ENCODE measurements at places on chromosomes 7 and 10.
A peak's percentile ranks its signal among the peaks of the same experiment; 100 is the strongest.

DNA sequence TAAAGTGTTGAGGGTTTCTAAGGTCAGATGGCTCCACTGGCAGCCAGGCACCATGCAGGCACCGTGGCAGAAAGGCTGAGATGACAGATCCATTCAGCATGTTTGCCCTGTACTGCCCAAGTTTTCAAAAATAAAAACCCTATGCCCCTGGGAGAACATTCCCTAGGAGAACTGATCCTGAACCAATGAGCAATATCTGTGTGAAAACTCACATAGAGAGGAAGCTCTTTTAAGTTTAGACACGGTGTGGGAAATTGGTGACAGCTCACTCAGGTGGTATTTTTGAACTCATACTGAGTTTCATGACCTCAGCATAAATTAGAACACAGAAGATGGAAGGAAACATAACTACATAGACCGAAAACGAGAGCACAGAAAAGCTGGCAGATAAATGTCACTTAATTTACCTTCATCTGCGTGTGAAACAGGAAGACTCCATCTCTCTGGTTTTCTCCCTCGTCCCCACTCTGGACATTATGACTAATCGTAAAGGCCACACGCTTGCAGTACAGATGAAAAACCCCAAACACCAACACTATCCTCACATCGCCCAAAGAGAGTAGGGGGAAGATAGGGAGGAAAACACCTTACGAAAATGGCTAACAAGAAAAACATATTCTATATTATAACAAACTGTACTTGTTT lies 127.8 kb downstream of the ICA1 start:
- peak; percentile 62 for ATAC-seq

DNA sequence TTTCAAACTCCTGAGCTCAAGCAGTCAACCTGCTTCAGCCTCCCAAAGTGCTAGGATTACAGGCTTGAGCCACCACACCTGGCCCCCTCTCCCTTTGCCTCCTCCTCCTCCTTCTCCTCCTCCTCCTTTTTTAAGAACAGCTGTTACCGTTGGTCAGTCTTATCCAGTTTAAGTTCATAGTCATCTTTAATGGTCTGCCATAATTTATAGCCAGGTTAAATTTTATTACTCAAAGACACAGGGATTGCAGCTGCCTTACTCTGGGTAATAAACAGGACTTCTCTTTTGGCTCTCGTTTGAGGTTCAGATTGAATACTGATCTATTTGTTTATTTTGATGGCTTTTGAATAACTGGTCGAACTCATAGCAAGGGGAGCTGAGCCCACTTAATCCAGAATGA lies 35.2 kb downstream of the ATOH7 start:
- no peak for ATAC-seq

DNA sequence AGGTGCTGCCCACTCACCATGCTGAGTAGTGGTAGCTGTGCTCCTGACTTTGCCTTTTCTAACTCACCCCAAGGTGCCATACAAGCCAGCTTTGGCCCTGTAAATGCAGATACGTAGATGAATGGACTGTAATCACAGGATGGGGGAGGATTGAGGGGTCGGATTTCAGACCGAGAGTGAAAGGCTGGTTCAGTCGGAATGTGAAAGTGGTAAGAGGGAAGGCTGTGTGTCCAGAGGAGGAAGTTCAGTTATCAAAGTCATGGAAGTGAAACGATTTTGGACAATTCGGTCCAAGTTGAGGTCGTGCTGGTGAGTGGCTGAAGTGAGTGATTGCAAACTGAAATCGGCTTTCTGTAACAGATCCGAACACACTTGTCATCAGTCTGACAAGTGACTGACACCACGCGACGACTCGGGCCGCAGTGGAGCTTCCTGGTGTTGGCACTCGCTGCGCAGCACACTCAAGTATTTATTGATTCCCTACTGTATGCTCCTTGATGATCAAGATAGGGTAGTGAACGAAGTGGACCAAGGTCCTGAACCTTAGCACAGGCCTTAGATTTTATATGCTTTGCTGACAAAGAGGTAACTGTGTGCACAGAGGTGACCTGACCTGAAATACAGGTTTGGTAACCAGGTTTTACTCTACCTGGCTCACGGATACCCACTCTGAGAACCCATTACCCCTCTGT lies 10.5 kb downstream of the ZNF282 start:
- ATAC-seq, result no peak

- no peak for ATAC-seq
Measured at GRCh38 chr7:139950881-139951525, 111.7 kb downstream of the PARP12 start.

All from activated CD4-positive, CD25-positive, alpha-beta regulatory T cell treated with anti-CD3 and anti-CD28 coated beads, Interleukin-2, amount 50 U/mL, for 24 hours (primary cell).